ENCODE measurements at places on chromosomes 2 and 18.

DNA sequence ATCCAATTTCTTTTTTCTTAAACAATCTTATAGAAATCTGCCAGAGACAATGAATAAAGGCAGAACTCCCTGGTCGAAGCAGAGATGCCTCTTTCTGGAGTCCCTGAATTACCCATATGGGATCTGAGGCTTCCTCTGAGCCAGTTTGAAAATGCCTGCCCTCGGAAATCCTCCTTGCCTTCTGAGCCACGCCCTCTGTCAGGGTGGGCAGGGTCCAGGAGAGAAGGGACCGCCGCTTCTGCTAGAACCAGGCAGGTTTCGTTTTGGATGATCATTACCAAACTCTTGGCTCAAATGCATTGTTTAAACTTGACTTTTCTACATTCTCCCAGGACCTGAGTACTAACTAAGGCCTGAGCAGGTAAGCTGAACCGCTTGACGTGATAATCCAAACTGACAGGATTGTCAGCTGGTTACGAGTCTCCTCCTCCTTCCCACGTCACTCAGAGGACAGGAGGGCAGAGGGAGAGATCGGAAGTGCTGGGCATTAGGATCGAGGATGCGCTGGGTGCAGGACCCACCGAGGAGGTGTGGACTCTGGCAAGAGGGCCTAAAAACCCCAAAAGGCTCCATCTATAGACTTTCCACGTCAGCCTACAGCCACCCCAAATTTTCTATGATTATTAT is 128.4 kb downstream of the KLHL29 start:
- no peak for DNase-seq

DNA sequence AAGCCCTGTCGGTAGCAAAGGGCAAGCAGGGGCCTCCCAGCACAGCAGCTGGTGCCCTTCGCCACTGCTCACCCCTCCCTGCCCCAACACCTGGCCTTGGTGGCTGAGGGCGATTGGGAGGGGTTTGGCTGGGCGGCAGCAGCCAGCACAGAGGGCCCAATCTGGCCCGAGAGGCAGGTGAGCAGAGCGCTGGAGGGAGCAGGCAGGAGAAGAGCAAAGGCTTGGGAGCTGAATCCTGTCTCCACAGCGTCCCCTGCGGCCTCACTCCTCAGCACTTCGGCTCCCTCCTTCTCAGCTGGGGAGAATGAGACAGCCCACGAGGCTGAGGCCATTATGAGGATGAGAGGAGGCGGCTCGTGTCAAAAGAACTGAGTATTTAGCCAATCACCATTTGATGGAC is 74.9 kb upstream of the TAF1B start:
- no peak for DNase-seq

DNA sequence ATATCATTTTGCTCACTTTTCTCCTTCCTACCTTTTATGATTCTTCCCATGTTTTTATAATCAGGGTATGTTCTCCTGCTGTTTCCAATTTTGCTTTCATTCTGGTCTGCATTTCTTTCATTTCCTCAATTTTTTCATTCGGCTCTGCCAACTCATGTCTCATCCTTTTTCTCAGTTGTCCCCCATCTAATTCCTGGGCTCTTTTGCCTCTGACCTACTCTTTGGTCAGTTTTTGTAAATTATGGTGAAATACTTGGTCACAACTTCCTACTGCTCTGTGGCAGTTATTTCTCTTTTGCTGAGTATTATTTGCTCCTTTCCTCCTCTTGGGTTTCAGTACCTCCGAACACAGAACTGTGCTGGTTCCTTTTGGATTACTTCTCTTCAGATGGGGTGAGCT is 27.5 kb downstream of the MYO7B start:
- DNase-seq = no peak

DNA sequence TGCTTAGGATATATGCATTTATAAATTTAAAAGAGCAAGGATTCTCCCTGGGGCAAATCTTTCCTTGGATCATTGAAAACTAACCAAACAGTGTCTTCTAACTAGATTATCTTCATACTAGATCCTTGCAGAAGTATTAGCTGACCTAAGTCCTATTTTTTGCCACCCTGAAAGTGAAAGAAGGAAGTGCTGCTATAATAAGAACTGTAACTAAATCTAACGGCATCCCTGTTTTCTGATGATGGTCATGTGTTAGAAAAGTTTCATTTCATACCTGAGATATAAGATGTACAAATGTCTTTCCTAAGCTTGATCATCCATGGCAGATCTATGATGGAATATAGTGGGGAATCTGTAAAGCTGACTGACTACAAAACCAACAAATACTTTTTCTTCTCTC is 102.7 kb downstream of the MAP2 start:
- DNase-seq = no peak

GRCh38 chr2:127545189-127545588 is 9.7 kb downstream of the MYO7B start:
- no peak for DNase-seq

DNA sequence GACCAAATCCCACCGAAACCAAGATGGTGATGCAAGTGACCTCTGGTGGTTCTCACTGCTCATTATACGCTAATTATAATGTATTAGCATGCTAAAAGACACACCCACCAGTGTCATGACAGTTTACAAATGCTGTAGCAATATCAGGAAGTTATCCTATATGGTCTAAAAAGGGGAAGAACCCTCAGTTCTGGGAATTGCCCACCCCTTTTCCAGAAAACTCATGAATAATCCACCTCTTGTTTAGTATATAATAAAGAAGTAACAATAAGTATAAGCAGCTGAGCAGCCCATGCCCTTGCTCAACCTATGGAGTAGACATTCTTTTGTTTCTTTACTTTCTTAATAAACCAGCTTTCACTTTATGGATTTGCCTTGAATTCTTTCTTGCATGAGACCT is 31.0 kb upstream of the FMNL2 start:
- no peak for DNase-seq

DNA sequence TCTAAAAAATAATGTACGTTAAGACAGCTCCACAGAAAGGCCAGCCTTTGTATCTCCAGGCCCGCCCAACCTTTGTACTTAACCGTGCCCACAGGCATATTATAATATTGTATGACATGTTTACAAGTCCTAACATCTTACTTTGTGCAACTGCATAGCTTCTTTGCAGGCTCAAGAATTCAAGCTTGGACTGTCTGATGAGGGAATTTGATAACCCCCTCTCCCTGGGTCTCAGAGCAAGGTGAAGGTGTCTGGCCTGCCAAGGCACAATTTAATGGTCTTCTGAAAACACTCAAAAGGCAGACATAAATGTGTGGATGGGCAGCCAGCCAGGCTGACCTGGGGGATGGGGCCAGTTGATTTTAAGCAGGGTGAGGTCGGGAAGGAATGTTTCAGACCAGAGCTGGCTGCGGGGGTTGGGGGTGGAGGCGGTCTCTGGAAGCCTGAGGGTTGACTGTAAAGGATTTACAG is 732.7 kb upstream of the FANCL start:
- DNase-seq = no peak

DNA sequence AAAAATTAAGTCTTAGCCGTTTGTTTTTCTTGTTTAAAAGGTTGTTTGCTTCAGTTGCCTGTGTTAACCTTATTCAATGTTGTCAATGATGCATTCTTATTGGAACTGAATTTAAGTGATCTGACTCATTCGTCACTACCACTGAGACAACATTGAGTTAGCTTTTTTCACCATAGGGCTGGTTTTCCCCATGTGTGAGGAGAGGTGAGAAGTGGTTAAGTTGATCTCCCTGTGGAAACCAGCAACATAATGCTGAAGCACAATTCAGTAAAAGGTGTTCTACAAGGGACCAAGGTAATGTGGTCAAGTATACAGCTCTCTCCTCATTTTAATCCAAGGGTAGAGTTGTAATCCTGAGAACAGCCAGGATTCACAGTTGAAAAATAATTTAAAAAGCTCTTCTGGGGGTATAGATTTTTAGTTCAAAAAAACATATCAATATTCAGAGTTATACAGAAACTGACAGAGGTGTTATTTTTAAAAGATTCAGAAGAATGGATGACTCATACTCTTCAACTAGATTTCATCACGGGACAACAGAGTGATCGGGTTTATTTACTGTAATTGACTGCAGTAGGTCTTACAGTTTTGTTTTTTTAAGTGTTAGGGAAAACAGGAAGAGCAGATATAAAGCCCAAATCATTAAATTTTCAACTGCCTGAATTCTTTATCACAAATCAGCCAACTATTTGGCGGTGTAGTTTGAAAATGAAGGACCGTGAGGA is 12.6 kb downstream of the NOP58 start:
- DNase-seq = no peak

DNA sequence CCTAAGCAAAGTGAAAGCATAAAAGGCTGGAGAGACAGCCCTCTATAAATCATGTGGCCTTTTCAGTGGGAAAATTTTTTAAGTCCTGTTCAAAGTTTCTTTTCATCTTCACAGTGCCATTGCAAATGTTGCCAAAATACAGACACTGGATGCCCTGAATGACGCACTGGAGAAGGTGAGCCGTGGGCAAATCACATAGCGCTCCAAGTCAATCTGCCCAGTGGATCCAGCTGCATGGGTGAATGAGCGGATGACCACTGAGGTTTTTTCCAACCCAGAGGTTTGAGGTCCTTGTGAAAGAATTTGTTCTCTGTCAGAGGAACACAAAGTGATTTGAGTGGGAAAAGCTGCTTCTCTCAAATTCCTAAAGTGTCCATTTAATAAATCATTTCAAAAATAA is 11.8 kb downstream of the DAPL1 start:
- no peak for DNase-seq

GRCh38 chr2:27795868-27796277 is 24.4 kb downstream of the MRPL33 start:
- no peak for DNase-seq

DNA sequence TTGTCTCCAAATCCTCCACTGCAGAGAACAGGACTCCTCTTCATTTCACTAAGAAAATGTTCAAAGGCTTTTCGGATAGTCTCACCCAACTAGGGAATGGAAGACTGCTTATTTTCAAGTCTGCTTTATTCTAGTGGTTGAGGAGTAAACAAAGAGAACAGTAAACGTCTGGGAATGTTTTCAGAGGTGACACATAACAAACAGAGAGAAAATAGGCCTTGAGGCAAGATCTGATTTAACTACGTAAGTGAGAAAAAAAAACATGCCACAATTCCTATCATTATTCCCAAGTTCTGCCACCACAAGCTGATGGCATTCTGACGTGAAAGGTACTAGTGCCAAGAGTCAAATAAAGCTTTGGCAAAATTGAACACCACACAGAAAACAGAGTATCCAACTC is 16.7 kb upstream of the WIPF1 start:
- no peak for DNase-seq

GRCh38 chr2:50878251-50878650 is 153.7 kb downstream of the NRXN1 start:
- no peak for DNase-seq

DNA sequence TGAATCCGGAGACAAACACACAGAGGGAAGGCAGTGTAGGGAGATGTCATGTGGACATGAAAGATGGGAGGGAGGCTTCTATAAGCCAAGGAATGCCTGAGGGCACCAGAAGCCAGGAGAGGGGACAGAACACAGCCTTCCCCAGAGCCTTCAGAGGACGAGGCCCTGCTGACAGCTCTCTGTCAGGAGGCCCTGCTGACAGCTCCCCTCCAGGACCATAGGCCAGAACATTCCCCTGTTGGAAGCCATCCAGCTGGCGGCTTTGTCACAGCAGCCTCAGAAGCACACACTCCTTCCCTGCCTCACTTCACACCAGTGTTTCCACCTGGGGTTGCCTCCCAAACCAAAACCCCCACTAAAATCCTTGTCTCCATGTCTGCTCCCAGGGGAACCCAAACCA is 171.3 kb upstream of the ID2 start:
- no peak for DNase-seq

DNA sequence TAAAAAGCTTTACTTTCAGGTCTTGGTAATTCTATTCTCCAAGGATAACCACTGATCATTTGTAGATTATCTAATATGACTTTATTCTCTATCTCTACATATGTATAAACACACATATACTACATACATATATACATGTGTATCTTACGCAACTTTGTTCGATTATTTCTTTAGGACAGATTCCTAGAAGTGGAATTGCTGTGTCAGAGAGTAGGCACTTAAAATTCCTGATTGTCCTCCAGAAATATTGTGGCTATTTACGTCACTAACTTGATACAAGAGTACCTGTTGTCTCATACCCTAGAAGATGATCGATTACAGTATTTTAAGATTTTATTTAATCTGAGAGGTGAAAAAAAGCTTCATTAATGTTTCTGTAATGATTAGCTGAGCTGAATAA is 57.9 kb downstream of the FAM98A start:
- no peak for DNase-seq

DNA sequence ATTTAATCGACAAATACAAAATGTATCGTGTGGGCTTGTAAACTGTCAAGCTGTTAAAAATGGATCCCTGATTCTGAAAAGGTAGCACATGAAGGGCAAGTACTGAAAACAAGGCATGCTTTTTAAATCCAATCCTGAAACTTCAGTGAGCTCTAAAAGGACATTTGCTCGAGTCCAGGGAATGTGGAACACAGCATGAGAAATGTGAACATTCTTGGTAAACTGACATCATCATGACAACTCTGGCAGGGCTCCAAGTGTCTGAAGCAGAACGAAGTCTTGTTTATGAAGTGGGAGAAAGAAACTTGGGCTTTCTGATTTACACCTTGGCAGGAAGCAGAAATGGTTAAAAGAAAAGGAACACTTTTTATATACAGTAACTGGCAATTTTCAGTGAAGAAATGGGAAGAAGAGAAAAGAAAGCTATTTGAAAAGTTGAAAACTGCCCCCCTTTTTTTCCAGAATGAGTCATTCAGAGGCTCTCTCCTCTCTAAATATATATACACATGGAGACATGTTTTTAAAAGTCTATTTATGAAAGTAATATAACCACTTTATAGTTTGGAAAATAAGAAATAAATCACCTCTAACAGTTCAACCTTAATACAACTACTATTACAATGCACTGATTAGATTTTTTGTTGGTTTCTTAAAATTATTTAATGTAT is 120.8 kb downstream of the GAREM1 start:
- peak; percentile 84 for DNase-seq

GRCh38 chr2:168454737-168455644 is 1.1 kb upstream of the CERS6 start:
- DNase-seq = no peak

GRCh38 chr18:58385472-58385871 is 243.4 kb downstream of the ALPK2 start:
- DNase-seq = no peak

- no peak for DNase-seq
Measured at GRCh38 chr2:62506421-62506750, 391 bp upstream of the TMEM17 start.

- DNase-seq = no peak
Measured at GRCh38 chr2:150207979-150208378, 279.5 kb downstream of the RND3 start.

DNA sequence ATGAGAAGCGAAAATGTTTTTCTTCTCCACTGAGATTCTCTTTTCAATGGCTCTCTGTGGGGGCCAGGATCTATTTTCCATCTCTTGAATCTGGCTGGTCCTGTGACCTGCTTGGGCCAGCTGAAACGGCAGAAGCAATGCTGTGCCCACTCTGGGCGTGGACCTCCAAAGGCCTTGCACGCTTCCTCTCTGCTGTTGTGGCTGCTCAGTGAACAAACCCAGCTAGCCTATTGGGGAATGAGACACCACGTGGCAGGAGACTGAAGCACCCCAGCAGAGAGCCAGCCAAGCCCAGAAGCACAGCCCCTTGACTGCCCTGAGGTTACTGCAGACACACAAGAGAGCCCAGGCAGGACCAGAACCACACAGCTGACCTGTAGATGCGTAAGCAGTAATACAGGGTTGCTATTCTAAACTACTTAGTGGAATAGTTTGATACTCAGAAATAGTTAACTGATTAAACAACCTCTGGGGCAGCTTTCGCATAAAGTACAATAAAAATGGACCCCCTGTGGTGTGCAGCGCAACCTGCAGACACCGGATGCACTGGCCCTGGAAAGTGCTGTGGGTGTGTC is 221.7 kb upstream of the SH3BP4 start:
- no peak for DNase-seq
